PC-9 (cell line): ENCODE measurements at places on chromosomes 6 and 20.

- H3K4me3 ChIP-seq, result no peak overlapping the region
- no peaks in the 10 kb centered on the region for H3K36me3 ChIP-seq
- H3K27ac ChIP-seq, result no peak overlapping the region
- DNase-seq, result no peak
These were observed 206.4 kb upstream of the CITED2 start for GRCh38 chr6:139580592-139581484.

DNA sequence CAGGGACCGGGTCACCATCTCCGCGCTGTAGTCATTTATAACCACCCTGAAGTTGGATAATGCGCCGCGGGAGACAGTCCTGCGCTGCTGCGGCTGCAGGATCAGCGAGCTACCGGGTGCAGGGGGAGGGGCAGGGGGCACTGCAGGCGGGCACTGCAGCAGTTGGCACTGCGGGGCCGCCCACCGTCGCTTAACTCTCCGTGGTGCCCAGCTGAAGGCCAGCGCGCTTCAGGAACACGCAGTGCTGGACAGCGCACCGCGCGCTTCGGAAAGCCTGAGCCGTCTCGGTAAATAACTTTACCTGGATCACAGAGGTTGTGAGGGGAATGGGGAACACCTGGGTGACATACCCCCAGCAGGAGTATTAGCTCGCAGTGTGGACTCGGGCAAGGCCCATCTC is 12.4 kb upstream of the LRFN2 start:
- no peak overlapping the region for H3K4me3 ChIP-seq
- H3K4me1 ChIP-seq, result no peaks in the 10 kb centered on the region
- no peaks in the 10 kb centered on the region for H3K36me3 ChIP-seq
- DNase-seq, result no peak
- peaks cover 16% of the 10 kb centered on the region; the same call in 1 of the 2 replicates for H3K27me3 ChIP-seq

- DNase-seq, result no peak
- no peak overlapping the region for H3K27ac ChIP-seq
- peaks cover 10% of the 10 kb centered on the region for H3K36me3 ChIP-seq
- H3K4me3 ChIP-seq, result no peak overlapping the region
- H3K27me3 ChIP-seq, result no peaks in the 10 kb centered on the region
- H3K4me1 ChIP-seq, result no peaks in the 10 kb centered on the region
These were observed 29.7 kb upstream of the TMEM217 start for GRCh38 chr6:37287519-37288157.

GRCh38 chr6:158799051-158799792 is 19.9 kb downstream of the EZR start:
- no peak for DNase-seq
- H3K4me1 ChIP-seq, result peaks cover 97% of the 10 kb centered on the region
- H3K4me3 ChIP-seq, result 0 out of 2 replicates have a peak overlapping the region, but pooled peaks have one; percentile 2
- no peaks in the 10 kb centered on the region for H3K27me3 ChIP-seq

DNA sequence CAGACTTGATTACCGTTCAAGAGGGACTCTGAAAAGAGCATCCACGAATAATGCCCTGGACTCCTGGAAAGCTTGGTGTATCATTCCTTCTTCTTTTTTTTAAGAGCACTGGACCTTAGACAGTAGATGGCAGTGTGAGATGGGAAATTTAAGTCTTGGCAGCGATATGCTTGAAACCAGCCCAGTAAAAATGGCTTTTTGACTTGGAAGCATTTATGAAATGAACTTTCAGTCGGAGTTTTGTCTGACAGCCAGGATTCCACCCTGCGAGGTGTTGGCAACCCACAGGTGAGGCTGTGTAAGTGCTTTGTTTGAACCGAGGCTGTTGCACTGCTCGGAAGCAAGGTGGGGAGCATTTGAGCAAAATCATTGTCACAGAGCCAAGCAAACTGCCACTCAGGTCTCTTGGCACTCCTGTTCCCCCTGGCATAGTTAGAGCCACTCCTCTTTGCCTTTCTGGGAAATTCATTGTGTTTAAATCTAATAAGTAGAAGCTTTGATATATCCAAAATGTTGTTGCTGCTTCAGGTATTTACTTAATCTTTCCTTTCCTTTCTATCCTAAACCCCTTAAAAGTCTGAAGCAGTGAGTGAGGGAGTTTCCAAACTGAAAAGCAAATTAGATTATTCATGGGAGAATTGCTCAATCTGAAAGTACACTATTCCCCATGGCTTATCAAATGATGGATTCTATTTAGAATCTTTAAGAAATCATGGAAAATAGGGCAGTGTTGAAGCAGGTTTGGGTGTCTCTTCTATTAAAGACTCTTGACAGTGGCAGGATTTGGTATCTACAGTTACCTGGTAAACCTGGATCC is 272.8 kb upstream of the SLC35B3 start:
- no peak for DNase-seq
- no peaks in the 10 kb centered on the region for H3K36me3 ChIP-seq
- H3K4me1 ChIP-seq, result no peaks in the 10 kb centered on the region
- no peak overlapping the region for H3K27ac ChIP-seq

GRCh38 chr6:66897576-66897975 is 1190.5 kb upstream of the EYS start:
- H3K27me3 ChIP-seq, result no peaks in the 10 kb centered on the region
- no peak for DNase-seq
- H3K27ac ChIP-seq, result no peak overlapping the region
- no peaks in the 10 kb centered on the region for H3K36me3 ChIP-seq

GRCh38 chr20:63419299-63419698 is 53.2 kb downstream of the KCNQ2 start:
- peaks cover 97% of the 10 kb centered on the region for H3K27me3 ChIP-seq
- no peak for DNase-seq
